EL (cell line): ENCODE measurements at places on chromosomes 4 and X.

DNA sequence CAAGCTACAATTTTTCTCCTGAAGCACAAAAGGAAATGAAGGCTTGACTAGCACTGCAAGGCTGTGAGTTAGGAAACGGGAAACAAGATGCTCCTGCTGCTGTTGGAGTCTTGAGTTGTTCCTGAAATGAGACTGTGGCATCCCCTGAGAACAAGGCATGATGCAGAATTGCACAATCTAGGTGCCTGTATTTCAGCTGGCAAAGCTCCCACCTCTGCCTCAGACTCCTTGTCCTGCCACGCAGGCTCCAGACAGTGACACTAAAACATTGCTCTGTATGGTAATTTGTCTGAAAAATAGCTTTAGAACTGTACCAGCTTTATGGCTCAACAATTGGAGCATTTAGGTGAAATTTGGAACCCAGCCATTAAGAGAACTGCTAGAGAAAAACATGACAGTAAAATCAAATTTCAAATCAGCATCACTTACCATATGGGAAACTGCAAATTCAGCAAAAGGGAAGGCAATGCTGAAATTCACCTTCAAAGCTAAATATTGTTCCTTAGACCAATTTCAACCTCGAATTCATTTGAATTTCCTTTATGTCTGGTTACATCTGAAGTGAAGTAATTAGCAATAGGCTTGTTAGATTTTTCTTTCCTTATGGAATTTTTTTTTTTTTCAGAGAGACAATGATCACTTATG is 103.4 kb downstream of the MFAP3L start:
- DNase-seq, result no peak

DNA sequence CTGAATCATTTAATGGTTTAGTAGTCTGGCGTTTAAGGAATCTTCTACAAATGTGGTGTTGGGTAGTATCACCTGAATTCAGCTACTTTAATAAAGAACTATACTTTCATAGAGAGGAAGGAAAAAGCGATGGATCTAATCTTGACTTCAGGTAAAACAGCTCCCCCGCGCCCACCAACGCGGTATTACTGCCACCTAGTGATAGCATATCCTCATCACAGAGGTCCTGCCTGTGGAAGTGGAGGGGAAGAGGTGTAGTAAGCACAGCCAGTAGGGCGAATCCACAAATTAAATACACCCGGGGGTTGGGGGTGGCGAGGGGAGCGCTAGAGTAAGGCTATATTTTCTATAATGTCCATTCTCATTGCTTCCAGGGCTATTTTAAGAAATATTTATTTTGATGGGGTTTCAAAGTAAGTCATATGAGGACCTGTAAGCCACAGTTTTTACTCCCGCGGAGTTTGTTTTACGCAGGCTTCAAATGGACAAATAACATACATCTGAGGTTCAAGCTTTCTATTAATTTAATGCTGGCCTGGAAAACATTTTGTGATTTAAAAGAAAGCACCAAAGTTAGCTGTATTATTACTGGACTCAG is 8.3 kb upstream of the DAPP1 start:
- DNase-seq, result peak; percentile 38

DNA sequence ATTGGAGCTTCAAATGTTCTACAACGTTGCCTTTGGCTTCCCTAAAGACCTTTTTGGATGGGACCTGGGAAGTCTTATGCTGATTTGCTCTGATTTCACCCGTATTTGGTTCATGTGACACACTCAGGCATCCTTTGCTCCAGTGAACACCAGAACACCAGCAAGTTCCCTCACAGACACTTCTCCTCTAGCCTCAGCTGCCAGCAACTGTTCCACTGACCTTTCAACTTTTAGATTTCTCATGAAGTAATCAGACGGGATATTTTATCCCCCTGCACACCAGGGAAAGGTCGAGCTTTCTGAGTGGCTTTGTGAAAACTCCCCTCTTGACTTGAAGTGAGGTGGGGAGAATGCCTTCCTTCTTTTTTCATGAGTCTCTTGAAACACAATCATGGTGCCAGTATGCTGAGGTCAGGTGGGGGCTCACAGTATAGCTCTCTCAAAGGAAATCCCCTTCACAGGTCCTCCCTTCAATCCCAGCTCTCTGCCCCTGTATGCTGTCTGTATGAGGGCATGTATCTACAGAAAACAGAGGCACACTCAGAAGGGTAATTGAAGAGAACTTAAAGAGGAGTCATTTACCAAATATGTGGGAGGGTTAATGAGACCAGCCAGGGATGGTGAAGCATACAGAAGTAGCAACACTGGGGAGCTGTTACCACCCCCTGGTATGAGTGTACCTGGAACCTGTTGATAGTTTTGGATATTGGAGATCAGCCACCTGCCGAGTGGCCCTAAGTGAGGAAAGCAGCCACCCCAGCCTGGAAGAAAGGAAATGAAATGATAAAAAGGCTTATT is 62.7 kb downstream of the FGFBP1 start:
- DNase-seq, result no peak

DNA sequence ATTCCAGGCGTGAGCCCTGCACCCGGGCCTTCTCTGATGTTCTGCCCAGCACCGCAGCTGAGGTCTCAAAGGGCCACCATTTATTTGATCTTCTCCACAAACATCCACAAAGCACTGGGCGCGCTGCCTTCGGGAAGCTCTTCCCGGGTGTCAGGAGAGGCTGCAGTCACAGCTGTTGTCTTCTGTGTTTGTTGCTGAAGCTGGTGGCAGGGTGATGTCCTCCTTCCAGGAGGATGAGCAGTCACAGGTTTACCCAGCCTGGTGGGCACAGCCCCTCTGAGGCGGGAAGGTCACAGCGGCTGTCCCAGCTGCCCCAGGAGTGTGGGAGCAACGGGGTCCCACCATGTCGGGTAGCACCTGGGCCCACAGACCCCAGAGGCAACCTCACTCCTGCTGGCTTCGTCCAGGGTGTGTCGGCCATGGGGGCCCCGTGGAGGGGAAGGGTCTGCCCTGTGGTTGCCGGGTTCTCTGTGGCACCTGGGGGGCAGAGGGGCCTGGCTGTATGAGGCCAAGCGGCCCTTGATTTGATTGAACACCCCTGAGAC is 27.6 kb downstream of the FGFRL1 start:
- no peak for DNase-seq

GRCh38 chr4:5976431-5976830 is 41.8 kb downstream of the C4orf50 start:
- DNase-seq, result no peak

- no peak for DNase-seq
These were observed 126.8 kb downstream of the NAA11 start for GRCh38 chr4:79198951-79199587.

GRCh38 chr4:140046543-140046942 is 107.4 kb downstream of the MAML3 start:
- no peak for DNase-seq

DNA sequence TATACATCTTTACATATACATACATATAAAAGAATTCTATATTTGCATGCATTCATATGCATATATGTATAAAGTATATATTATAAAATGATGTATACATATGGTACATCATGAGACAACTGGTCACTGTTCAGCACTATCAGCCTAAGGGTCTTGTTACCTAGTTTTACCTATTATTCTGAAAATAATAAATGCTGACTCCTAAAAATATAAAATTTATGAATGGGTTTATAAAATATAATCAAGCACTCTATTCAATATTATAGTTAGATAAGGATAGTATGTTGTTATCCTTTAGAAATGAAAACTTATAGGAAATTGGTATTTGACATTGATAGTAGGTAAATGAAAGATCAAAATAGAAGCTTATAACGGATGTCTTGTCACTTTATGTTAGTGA is 324.2 kb downstream of the GBA3 start:
- no peak for DNase-seq

DNA sequence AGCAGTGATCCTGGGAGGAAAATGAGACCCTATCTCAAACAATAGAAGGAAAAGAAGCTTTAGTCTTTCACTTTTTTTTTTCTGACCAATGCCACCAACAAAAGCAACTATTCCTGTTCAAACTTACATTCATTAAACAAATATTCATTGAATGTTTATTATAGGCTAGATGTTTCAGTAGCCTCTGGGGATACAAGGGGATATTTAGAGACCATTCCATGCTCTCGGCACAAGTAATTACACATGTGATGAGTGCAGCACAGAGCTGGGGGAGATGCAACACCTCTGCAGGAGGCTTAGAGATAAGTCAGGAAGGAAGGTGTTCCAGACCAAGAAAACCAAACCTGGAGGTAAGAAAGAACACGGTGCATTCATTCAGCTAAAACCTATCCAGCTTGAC is 68.3 kb downstream of the PALLD start:
- DNase-seq, result peak; percentile 10

DNA sequence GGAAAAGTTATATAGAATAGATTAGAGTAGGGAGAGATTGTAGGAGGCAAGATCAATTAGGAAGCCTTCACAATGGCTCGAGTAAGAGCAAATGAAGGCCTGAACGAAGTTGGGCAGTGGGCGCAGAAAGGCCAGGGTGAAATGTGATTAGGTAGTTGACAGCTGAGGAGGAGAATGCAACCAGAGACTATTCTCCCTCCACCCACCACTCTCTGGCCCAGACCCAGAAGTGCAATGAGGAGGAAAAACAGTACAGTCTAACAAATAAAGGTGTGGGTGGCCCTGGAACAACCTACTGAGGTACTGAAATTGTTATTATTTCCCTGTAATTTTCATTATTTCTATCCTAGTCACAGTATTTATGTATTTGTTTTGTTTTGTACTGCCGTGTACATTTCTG is 176.7 kb downstream of the SLC39A8 start:
- DNase-seq, result no peak

DNA sequence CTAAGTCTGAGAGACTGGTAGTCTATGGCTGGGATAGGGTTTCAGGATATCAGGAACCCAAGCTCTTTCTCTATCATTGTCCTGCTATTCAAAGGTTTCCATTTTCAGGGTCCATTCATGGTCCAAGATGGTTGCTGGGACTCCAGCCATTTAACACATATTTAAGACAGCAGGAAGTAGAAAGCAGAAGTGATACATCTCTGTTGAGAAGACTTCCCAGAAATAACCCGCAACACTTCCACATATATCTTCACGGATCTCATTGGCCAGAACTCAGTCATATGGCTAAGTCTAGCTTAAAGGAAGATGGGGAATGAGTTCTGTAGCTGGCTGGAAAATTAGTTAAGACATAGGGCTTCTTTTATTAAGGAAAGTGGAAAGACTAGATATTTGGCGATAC is 23.8 kb downstream of the CTSO start:
- no peak for DNase-seq

DNA sequence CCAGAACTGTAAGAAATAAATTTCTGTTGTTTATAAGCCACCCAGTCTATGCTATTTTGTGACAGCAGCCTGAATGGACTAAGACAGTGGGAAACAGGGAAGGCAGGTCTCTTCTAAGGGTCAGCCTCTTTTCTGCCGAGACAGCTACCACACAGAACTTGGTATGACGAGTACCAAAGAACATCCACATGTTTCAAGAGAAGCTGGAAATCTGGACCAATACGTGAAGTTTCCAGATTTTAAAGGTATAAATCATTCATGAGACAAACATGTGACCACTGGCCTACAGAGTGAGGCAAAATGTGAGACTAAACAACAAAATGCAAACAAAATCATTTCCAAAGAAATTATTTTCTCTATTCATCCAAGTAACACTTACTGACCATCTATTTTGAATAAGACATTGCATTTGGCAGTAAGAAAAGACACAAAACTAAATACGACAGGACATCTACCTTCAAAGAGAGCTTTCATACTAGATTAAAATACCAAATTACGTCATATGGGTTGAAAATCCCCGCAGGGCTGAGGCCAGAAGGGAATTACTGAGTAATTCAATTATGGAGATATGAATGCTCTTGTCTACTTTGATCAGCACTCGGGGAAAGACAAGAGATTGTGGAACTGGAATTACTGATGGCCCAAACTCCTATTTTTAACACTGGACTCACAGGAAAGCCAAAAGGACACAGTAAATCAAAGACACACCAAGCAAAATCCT is 7.2 kb downstream of the SCARB2 start:
- DNase-seq, result no peak
